ENCODE measurements at places on chromosomes 1 and 21.

DNA sequence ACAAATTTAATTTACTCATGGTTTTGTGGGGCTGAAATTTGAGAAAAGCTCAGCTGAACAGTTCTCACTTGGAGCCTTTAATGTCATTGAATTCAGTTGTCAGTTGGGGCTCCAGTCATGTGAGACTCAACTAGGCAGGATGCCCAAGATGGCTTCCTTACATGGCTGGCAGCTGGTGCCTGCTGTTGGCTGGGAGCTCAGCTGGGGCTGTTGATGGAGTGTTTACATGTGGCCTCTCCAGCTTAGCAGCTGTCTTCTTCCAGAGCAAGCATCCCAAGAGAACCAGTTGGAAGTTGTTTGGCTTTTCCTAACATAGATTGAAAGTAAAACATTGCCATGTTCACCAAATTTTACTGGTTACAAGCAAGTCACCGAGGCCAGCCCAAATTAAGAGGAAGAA is 81.8 kb upstream of the KCNA3 start:
- no peak for DNase-seq

- no peak for DNase-seq
Observed at GRCh38 chr1:165907256-165907857, 79.9 kb downstream of the UCK2 start.

- no peak for DNase-seq
Observed at GRCh38 chr1:108590441-108590840, 30.5 kb downstream of the EEIG2 start.

GRCh38 chr1:211684791-211685190 is 9.4 kb upstream of the NEK2 start:
- DNase-seq, result no peak

- no peak for DNase-seq
Observed at GRCh38 chr1:111679541-111679940, 59.7 kb downstream of the INKA2 start.

GRCh38 chr1:204873714-204874113 is 3.1 kb downstream of the NFASC start:
- DNase-seq, result no peak

DNA sequence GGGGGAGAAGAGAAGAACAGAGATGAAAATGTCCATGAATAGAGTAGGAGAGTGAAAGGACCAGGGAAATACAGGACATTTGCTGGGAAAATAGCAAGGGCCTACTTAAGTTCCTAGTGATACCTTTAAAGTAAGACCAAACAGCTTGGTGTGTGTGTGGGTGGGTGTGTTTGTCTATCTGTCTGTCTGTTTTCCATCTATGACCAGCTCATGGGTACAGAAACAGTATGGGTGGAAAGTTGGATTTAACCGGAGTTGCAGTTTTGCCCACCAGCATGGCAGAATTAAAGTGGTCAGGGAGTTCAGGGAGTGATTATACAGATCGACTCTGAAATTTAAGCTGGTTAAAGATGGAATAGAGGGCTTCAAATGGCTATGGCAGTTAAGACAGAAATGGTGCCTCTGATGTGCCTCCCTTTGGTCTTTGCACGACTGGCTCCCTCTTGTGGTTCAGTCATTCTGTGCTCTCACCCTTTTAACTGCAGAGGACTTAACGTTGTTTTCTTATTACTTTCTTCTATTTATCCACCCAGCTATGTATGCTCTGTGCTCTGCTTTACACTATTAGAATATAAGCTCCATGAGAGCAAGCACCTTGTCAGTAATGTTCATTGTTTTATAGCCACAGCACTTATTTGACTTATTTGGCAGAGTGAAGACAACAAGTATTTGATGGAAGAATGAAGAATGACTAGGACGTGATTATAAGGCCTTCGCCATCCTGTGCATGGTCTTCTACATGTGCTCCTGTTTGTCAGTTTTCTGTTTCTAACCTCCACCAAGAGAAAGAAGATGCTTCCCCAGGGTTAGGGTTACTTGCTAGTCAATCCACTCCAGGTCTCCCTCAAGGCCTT is 72.7 kb upstream of the AK4 start:
- peak; percentile 44 for DNase-seq

DNA sequence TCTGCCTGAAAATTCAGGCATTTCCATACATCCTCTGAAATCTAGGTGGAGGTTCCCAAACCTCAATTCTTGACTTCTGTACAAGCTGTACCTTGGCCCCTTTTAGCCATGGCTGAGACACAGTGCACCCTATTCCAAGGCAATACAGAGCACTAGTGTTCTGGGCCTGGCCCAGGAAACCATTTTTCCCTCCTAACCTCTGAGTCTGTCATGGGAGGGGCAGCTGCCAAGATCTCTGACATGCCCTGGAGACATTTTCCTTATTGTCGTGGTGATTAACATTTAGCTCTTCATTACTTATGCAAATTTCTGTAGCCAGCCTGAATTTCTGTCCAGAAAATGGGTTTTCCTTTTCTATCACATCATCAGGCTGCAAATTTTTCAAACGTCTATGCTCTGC is 248.0 kb upstream of the RGS18 start:
- DNase-seq, result no peak

DNA sequence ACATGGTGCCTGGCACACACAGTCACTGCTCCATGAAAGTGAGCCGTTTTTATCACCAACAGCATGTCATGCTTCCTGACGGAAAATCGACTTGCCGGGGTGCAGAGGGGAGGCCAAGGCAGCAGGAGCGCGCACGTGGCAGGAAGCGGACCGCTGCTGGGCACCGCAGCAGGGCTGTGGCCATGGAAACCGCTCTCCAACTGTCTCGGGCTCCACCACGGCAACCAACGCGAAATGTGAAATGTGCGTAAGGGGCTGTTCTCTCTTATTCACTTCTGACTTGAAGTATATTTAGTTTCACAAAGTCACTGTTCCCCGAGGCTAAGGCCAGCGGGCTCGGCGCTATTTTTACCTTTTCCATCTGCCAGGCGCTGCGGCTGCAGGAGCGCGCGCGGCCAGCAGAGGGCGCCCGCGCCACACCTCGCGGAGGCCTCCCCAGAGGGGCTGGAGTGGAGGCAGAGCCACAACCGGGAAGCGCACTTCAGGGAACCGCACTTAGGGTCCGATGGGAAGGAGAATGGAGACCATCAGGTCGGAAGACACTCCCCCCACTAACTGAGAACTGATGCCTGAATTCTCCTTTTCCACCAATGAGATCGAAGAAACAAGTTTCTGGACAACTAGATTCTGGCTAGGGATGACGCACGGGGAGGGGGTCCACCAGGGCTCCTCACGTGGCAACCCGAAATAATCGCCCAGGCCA is 19.7 kb downstream of the RCC2 start:
- peak; percentile 73 for DNase-seq

DNA sequence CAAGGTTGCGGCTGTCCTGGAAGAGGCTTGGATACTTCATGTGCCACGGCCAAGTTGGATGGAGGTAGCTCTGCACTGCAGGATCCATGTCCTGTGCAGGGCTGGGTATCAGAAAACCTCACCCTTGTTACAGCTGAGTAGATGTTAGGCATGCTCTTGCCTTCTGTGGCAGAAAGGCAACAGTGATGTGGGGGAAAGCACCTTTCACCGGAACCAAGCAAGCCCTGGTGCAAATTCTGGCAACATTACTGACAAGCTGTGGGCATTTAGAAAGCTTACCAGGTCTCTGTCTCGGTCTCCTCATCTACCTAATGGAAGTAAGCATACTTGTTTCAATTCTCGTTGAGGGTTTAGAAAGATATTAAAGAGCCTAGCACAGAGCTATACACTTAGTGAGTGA is 14.5 kb upstream of the CDCA8 start:
- DNase-seq, result no peak

DNA sequence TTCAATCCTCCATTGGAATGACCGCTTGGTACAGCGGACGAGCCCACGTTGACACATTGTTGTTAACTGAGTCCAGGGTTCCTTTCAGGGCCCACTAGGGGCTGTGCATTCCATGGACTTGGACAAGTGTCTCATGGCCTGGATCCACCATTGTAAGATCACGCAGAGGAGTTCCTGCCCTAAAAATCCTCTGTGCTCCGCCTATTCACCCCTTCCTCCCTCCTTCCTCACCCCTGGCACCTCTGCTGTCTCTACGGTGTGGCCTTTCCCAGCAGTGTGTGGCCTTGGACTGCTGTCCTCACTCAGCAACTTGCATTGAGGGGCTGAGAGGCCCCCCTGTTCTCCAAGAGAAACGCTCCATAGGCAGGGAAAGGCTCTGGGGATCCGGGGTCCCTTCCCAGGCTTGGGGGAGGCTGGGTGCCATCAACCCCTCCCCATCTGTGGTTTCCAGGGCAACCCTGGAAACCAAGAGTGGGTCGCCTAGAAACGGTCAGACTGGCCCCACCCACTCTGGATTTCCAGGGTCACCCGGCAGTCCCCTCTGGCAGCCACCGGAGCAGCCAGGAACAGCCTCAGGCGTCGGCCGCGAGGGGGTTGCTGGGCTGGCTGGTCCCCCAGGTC is 50.9 kb downstream of the MEGF6 start:
- DNase-seq, result no peak

DNA sequence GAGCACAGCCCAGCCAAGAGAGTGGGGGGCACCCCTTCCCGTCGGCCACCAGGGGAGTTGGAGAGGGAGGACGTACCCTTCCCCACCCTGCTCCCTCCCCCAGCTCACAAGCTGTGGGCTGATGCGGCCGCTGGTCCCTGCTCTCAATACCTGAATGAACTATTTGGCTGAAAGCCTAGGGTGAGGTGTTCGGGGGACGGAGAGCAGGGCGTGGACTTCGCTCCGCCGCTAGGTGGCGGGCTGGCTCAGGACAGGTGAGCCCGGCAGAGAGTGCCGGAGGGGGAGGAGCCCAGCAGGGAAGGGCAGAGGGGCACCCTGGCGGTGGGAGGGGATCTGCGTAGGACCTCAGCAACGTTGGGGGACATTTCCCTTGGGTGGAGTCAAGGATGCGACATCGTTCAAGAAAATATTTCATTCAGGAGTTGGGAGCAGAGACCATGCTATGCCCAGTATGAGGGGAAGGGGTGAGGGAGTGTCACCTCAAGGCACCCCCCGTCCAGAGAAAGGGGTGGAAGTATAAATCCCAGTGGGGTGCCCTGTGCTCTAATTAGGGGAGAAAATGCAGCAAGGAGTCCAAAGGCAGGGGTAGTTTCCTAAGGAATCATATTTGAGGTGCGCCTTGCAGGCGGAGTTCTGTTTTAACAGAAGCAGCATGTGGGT is 12.0 kb upstream of the RHBG start:
- peak; percentile 70 for DNase-seq

- DNase-seq, result no peak
Observed at GRCh38 chr1:115262886-115263285, 75.2 kb downstream of the NGF start.

DNA sequence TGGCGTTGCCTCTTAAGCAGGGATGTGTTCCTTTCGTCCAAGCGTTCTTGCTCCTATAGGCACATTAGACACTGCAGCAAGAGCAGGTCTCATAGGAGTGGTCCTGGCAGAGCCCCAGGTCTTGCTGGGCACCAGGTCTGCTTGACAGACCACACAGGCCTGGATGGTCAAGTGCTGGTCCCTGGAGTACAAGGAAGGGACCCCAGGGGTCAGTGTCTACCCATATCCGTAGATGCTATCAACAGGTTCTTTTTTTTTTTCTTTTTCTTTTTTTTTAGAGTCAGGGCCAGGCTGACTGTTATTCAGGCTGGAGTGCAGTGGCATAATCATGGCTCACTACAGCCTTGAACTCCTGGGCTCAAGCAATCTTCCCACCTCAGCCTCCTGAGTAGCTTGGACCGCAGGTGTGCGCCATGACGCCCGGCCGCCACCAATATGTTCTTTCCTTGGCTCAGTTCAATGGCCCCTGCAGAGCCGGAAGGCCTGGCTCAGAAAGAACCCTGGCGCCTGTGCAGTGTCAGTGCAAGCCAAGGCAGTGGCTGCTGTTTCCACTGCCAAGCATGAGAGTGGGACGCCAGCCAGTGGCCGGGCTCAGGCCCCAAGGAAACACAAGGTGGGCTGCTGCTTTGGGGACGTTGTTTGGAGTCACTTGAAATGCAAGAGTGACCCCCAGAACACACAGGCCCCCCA is 10.0 kb upstream of the TNFRSF8 start:
- DNase-seq, result no peak

DNA sequence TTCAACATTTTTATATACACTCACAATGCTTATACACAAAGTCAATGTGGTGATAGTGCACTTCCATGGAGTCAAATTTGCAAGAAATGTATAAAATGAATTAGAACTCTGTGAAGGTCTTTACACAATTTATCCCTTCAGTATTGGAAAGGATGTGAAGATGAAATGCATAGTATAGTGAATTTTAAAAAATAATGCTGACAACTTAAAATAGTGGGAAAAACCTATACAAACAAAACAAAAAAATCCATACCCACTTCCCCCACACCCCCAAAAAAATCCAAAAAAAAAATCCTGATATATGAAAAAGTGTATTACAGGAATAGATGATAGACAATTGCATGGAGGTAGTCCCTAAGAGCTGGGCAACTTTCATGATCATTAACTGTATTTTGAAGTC is 165.3 kb downstream of the HLX start:
- no peak for DNase-seq

DNA sequence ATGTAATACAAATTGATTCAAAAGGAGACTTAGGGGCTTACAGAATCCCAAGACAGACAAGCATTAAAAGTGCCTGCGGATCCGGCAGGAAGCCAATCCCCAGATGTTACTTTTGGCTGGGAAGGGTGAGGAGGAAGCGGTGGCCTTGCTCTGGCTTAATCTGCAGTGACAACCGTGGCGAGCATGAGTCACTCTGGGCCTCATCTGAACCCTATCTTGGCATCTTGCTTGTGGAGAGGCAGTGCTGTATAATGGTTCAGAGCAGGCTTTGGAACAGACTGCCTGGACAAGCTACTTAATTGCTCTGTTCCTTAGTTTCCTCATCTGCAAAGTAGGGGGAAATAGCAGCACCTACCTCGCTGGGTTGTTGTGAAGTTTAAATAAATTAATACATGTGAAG is 74.1 kb downstream of the XCL2 start:
- DNase-seq, result peak; percentile 15

DNA sequence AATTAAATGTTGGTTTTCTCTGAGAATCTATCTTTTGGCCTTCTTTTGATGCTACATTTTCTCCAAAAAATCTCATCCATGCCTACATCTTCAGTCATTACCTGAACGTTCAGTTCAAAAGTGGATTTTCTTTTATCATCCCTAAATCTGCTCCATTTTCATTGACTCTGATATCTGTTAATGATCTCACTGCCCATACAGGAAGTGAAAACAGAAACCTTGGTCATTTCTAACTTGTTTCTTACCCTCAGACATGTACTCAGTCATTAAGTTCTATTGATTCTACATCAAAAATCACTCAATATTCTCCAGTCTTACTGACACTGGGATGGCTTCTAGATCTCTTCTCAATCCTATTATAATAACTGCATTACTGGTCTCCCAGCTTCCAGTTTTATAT is 22.7 kb downstream of the PRKACB start:
- DNase-seq, result no peak

DNA sequence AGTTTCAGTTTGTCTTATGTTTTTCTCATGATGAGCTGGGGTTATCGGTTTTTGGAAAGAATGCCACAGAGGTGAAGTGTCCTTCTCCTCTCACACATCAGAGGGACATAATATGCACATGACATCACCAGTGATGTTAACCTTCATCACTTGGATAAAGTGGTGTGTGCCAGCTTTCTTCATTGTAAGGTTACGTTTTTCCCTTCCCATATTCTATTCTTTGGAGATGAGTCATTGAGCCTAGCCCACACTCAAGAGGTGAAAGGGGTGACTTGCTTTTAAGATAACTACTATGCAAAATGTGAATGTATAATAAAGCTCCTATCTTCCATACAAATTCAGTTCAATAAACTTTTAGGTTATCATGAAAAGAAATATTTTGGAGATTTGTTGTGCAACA is 36.7 kb upstream of the MAGI3 start:
- DNase-seq, result no peak

- DNase-seq, result no peak
Observed at GRCh38 chr1:54332781-54333585, 73.2 kb downstream of the SSBP3 start.

Measured in stimulated activated CD4-positive, alpha-beta T cell treated with anti-CD3 and anti-CD28 coated beads, Interleukin-4, amount 100 ng/mL, for 1 hour (primary cell).